Cardiac fibroblast (primary cell): ENCODE measurements at places on chromosomes 1 and 21.

DNA sequence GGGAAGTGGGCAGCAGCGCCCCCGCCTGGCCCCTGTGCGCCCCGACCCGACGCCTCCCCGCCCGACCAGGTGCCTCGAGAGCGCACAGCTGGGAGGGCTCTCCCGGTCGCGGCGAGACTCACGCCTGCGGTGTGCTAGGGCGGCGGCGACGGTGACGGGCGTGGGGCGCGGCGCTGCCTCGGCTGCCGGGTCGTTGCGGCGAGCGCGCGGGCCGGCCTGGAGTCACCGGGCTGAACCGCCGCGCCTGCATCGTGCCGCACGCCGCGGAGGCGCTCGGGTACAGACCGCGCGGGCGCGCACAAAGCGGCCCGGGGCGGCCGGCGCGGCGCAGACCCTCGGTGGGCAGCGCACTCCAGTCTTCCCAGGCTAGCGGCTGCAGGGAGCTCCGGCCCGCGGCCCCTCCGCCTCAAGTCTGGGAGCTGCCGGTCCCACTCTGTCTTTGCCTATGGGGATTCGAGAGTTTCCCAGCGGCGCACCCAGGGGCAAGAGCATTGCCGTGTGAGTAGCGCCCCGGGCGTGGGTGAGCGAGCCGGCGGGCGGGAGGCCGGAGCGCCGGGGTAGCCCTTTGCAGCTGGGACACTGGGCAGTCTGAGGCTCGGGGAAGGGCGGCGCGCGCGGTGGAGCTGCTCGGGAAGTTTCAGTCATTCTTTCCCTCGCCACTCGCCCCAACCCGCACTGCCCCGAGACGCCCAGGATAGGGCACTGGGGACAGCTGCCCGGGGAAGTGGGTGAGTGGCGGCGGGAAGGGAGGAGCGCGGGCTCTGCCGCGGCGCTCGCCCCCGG, at the start of gene SLC35F3:
Gene SLC35F3 (plus strand): TSS at position 44 of the 783 bp plus-strand sequence.
- no peak for DNase-seq

DNA sequence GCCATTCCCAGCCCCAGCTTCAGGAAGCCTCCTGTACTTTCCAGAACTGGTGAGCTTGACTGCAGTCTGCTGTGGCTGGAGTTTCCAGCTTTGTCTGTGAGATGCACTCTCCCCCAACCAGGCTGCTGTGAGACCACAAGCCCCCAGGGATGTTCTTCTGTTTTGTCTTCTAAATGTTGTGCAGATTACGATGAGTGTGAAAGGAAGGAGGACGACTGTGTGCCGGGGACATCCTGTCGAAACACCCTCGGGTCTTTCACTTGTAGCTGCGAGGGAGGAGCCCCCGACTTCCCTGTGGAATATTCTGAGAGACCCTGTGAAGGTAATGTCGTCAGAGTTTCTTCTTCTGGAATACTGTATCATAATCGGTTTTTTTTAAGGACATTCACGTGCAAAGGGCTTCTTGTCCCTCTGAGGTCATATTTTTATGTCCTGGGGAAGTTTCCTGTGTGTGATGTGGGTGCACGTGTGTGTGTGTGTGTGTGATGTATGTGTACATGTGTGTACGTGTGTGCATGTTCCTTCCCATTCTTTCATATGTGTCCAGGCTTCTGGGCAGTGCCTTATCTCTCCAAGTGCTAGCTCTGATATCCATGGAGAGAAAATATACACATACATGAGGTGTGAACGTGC, 49.9 kb downstream of the UMODL1 start:
- DNase-seq: no peak

- no peak for DNase-seq
These were observed 75.5 kb downstream of the CAMK2N1 start for GRCh38 chr1:20410503-20410902.

DNA sequence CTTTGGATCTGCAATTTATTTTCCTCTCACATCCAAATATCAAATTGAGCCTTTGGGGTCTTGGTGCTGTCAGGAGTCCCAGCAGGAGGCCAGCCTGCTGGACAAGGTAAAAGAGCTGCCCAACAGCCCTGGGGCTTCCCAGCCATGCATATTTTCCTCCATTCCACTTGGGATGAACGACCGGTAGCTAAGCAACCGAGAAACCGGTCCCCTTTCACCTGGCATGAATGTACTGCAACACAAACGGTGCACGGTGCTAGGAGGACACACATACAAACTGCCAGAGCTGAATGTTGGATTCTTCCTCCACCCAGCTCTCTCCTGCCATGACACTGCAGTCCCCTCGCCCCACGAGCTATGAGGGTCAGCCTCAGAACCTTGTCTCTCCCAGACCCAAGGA, 42.7 kb downstream of the BCAR3 start:
- no peak for DNase-seq

DNA sequence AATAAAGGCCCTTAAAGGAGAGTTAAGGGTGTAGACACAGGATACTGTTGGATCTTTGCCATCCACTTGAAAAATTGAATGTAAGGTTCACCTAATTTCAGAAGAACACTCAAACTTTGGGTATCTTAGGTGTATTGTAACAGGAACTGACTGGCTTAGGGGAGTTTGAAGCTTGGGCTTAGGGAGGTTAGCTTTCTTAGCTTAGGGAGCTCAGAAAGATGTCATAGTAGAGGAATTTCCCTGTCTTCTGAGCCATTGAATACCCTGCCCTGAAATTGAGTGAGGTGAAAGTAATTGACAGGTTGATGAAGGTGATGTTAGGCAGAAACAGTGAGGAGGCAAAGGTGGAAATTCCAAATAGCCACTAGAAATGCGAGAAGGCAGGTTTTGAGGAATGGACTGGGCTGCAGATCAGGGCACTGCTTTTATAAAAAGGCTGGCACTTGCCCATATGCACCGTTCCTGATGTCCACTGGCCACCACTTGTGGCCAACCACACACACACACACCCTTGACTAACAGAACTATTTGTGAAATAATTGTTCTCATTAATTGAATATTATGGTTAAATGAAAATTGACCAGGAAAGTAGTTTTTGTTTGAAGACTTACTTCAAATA, 16.5 kb downstream of the BACH1 start:
- no peak for DNase-seq

DNA sequence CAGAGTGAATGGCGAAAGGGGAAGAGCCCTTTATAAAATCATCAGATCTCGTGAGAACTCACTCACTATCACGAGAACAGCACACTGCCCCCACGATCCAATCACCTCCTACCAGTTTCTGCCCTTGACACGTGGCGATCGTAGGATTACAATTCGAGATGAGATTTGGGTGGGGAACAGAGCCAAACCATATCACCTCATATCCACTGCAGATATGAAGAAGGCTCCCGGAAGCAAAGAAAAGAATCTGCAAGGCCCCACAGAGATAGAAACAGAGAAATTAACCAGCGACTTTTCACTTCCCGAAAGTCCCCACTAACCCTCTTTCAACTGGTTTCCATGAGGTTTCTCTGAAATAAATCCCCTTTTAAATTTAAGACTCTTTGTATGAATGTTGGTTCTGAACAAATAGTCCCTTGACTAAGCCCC, 86.2 kb upstream of the IRF2BP2 start:
- DNase-seq: no peak

GRCh38 chr1:184610876-184611595, 143.6 kb downstream of the EDEM3 start:
- DNase-seq: no peak

DNA sequence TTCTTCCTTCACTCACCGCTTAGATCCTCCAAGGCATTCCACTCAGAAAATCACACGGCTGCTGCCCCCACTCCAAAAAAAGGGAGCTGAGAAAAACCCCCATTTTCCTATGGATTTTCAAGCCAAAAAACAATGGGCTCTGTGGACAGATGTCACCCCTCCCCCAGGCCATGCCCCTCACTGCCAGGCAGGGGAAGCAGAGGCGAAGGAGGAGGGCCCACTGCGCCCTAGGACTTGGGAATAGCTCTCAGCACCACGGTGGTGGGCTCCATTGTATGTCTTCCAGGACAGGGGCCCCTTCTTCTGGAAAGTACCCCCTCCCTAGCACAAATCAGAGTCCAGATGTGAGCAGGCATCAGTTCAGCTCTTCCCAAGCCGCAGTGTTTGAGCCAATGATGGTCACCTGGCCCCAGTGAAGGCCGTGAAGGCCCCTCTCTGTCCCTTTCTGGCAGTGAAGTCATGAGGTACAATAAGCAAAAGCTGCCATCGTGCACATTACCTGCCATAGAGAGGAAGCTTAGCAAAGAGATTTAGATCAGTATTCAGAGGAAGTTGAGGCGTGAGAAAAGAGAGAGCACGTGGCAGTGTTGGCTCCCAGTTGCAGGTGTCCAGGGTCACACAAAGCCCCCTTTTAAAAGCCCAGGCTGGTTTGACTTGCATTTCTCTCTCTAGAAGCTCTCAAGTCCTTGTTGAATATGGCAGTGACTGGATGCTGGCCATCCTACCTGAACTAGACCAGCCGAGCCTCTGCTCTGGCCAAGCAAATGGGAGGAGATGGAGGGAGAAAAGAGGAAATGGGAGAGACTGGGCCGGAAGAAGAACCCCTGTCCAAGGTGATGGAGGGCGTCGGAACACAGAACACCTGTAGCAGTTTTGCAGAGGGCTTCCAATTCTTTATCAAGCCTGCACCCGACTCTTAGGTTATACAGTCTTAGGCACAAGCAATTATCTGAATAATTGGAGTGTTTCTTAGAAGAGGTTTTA, 149.0 kb downstream of the TOMM20 start:
- DNase-seq: no peak

DNA sequence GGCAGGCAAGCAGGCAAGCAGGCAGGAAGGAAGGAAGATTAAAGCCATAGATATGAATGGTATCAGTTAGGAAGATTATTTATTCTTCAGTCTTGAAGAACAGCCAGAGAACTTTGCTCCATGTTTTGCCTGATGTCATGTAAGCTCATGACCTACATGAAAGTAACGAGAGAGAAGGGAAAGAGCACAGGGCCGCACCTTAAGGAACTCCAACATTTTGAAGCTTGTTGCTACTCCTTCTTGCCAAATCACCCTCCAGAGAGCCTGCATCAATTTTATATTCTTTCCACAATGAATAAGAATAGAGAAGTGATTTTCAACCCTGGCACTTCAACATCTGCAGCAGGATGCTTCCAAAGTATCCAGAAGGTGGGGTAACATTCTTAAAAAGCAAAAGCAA, 78.0 kb upstream of the EFHD2 start:
- DNase-seq: no peak

GRCh38 chr1:23376890-23377811, 7.5 kb upstream of the ZNF436 start:
- DNase-seq: peak; percentile 76

- no peak for DNase-seq
These were observed 23.2 kb upstream of the DENND1B start for GRCh38 chr1:197798492-197798891.

- DNase-seq: no peak
These were observed 166.2 kb downstream of the URB2 start for GRCh38 chr1:229792012-229792975.

GRCh38 chr1:68497358-68497698, 446 bp upstream of the DEPDC1 start:
- DNase-seq: no peak

DNA sequence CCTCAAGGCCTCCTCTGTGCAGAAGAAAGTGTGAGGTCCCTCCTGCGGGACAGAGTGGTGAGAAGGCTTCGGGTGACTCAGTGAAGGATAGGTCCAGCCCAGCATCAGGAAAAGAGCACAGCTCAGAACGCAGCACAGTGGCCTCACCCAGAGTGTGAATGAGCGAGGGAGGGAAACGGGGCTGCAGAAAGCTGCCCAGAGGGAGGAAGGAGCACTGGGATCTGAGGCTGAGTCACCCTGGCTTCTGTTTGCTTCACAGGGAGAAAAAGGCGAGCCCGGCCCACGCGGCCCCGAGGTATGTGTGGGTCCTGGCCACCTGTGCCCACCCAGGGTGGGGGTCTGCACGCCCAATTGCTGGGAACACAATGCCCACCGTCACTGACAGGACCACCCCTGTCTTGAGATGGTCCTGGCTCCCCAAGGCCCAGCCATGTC, 24.3 kb downstream of the COL6A2 start:
- peak; percentile 95 for DNase-seq

DNA sequence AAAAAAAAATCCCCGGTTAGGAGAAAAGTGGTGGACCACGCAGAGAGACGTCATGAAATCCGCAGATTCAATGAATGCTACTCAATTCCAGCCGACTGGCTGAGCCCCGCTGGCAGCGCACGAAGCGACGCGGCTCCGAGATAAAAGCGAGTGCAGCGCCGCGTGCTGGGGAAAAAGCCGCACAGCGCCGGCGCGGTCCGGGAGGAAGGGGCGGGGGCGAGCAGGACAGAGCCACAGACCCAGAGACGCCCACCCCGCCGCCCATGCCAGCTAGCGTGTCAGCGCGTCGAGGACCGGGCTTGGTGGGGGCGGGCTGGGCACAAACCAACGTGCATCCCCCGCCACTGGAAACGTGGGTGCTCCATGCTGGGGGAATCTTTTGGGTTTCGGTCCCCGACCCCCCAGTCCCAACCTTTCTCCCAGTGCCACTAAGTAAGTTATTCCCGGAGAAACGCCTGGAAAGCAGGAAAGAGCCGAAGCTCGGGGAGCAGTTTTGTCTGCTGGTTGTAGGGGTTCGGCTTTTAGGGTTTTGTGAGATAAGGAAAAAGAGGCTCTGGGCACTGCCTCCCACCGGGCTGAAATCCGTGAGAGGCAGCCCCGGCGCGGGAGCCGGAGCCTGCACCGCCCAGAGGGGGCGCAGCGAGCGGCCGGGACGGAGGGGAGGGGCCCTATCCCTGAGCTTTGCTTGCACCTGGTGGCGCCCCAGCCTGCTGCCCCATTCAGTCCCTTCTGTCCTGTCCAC, at the start of gene KCNJ6:
Gene KCNJ6 (minus strand): TSS at position 148 of the 742 bp plus-strand sequence. CDS start 75,775 bp downstream, outside the sequence.
- peak; percentile 51 for DNase-seq

DNA sequence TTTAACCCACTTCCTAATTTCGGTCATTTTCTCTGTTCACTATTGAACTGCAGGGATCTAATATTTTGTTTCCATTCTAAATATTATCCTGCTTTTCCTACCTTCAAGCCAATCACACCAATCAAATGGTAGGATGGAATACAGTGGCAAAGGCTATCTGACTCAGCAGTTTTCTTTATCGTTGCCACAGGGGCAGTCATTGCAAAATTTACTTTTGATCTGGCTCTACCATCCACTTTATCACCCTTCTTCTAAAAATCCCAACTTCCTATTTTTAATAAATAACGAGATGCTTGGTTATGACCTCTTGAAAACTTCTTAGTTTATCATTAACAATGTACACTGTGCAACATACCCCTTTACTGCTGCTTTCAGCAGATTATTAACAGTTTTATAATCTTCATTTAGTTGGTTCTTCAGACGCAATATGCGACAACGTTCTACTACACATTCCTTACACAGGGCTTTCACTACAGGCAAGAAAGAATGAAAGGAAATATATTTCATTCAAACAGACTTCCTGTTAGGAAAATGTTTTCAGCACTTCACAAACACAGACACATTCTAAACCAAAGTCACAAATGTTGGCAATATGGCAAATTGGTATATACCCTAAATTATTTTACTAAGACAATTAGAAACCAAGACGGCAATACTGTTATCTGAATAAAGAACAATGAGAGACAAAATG, 52.3 kb upstream of the RAP1GAP start:
- DNase-seq: no peak

- DNase-seq: peak; percentile 60
These were observed 90.2 kb downstream of the TGFBR3 start for GRCh38 chr1:91795591-91796389.

GRCh38 chr1:21647431-21648351, 21.5 kb downstream of the RAP1GAP start:
- DNase-seq: peak; percentile 64
